ENCODE measurements at places on chromosomes 11 and 22.

- DNase-seq = no peak
Measured at GRCh38 chr22:36762687-36763260, 13.1 kb downstream of the IFT27 start.

DNA sequence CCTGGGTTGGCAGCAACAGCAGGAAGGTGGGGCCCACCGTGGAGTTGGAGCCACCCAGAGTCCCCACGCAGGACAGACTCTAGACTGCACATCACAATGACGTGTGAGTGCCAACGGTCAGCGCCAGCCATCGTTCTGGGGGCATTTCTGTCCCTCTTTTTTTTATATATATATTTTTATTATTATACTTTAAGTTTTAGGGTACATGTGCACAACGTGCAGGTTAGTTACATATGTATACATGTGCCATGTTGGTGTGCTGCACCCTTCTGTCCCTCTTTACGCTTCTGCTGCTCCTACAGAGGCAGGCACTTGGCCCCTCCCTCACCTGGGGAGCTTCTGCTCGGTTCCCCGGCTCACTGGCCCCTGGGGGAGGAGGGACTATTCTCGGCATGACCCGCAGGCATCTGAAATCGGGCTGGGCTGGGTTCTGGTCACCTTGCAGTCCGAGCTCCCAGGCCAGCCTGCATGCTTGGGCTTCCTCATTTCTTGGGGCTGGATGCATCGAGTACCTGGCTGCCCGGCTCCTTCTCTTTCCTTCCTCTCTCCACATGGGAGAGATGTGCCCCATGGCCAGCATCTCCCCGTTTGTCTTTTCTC, 787.4 kb downstream of the TBC1D22A start:
- DNase-seq = no peak

- DNase-seq = no peak
Measured at GRCh38 chr11:10478066-10478465, 23.0 kb downstream of the AMPD3 start.

DNA sequence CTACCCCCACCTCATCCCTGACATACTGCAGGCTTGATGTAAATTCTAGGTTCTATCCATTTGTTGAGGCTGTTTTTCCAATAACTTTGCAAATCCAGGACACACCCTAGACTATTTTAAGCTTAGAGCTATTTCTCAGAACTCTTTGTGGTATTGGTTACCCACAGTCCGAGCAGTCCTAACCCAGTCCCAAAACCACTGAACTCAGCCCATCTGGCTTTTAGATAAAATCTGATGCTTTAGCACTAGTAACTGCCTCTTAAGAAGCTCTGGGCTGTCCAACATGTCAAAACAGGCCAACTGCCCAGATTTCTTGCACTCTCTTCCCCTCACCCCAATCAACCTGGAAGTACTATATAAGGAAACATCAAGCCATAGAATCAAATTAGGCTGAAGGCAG, 344.4 kb upstream of the CADM1 start:
- DNase-seq = no peak

- DNase-seq = no peak
Measured at GRCh38 chr11:96043291-96043690, 119.4 kb upstream of the MTMR2 start.

- no peak for DNase-seq
Measured at GRCh38 chr11:129416080-129416820, 40.6 kb downstream of the BARX2 start.

GRCh38 chr22:17808693-17809403, 34.6 kb upstream of the BID start:
- DNase-seq = no peak

DNA sequence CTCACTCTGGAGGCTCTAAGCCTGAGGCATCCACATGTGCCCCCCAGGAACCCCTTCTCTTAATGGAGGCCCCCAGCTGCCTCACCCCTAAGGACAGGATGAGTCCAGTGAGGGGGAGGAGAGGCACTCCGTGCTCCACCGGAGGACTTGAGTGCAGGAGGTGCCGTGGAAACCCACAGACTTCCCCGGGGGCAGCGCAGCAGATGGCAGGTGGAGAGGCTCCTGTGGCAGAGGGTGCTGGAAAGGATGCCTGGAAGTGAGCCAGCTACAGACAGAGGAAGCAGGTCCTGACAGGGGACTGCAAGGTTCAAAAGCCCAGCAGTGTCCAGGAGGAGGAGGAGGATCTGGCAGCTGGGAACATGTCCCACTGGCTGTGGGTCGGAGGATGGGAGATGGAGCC, 1384.0 kb downstream of the TBC1D22A start:
- no peak for DNase-seq

GRCh38 chr11:86644291-86644690, 28.1 kb downstream of the ME3 start:
- no peak for DNase-seq

DNA sequence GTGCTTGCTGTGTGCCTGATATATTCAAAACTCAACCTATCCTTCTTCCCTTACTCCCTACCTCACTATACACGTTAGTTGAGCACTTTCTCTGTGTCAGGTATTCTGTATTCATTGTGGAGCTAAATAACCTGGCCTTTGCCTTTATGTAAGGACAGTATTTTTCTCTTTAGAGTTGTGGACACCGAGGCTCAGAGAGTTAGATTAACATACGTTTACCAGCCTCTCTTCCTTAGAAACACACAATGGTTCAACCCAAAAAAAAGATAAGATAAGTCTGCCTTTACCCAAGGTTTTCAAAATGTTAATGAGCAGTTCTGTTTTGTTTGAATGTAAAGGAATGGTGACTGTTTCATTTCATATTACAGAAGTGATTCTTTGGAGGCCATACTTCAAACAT, 45.0 kb downstream of the CBL start:
- no peak for DNase-seq

DNA sequence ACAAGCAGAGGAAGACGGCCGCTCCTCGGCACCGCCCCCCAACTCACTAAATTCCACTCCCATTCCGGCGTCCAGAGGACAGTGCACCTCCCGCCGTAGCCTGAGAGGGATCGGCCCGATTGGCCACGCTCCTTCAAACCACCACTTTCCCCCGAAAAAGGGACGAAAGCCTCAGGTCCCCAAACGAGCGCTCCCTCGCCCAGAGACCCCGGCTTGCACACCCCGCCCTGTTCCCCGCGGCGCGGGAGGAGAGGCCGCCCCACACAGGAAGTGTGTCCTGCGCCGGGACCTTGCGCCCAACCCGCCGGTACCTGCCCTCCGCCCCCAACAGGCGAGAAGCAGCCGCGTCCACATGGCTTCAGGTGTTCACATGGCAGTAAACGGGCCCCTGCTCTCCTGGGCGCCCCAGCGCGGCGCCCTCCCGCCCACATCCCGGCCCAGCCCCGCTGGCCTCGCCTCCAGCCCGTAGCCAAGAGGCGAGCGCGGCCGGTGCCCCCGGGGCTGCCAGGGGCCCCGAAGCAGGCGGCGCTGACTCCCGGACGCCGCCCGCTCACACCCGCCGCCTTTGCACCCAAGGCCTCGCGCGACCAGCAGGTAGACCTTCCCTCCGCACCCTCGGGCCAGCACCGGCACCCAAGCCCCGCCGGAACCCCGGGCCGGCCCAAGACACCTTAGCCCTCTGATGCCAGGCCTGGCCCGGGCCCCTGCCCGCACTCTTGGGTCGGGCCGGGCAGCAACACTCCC, 849 bp downstream of the TCF20 start:
- peak; percentile 87 for DNase-seq

- DNase-seq = no peak
Measured at GRCh38 chr22:28830441-28830840, 30.1 kb upstream of the XBP1 start.

GRCh38 chr11:80613655-80614054, 1172.8 kb upstream of the TENM4 start:
- DNase-seq = no peak

DNA sequence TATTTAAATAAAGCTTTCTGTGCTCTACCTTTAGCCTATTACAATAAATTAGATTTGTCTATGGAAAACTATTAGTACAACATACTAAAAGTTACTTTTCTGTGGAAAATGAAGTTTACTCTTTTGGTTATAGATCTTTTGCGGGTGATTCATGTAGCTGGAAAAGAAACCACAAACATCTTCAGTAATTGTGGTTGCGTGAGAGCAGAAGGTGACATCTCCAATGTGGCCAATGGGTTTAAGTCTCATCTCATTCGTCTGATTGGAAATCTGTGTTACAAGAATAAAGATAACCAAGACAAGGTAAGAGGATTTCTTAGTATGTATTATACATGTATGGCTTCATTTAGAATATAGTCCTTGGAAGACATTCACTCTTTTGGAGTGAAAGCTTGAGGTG, 68.6 kb downstream of the ATXN10 start:
- no peak for DNase-seq

GRCh38 chr11:111814106-111814505, 47.9 kb upstream of the PPP2R1B start:
- no peak for DNase-seq

DNA sequence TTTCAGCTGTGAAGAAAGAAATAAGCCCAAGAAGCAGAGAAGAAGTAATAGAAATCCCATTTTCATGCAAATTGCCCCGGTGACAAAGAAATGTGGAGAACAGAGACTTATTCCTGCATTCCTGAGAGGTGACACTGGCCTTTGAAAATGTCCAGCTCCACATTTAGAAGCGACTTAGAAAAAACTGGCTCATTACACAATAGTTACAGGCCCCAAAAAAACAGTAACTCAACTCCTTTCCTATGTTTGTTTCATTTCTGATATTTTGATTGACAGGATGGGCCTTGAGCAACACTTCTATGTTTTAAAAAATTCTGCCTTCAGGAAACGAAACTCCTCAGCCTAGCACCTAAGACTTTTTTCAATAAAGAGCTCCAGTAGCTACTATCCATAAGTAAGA, 726.9 kb upstream of the TENM4 start:
- no peak for DNase-seq

DNA sequence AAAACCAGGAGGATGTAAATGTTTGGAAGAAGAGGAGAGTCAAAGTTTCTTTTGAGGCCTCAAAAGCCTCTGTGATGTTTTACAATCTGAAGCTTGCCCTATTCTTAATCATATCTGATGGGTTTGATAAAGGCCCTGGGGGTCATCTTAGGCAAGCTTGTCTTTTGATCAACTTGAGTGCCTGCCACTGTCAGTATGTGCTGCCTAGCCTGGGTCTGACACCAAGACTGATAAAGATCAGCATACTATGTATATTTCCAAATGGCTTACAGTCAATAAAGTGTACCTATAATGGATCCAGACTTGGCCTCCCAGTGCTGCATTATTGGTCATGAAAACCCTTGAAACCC, 12.7 kb downstream of the EHF start:
- DNase-seq = no peak

DNA sequence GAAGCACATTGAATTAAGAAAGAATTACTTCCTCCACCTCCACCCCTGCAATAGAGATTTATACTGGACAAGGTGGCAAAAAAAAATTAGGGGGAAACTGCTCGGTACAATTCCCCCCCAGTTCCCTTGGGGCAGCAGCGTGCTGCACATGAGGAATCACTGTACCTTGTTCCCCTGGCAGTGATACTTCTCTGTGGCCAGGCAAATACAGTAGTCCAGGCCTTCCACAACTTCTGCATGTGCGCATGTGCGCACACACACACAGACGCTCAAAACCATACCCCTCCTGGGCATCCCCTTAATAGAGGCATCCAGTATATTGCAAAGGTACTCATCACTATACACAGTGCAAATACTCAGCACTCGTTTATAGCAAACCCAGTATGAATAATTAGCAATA, 68.9 kb downstream of the ARFGAP2 start:
- peak; percentile 11 for DNase-seq

DNA sequence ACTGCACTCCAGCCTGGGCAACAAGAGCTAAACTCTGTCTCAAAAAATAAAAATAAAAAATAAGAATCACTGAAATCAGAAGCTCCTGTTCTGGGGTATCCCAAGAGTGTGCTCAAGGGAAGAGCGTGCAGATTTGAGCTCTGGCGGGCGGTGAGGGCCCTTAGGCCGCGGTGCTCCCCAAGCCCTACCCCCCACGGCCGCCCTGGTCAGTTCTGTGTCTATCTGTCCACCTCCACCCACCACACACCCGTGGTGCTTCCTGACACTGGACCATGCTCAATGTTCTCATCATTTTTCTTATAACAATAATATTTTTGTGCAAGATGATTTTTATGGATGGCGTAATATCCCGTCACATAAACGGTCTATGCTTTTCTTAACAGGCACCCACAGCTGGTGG, 71.1 kb downstream of the RTL6 start:
- DNase-seq = no peak

GRCh38 chr22:44179196-44179988, 1.3 kb upstream of the PARVG start:
- DNase-seq = no peak

DNA sequence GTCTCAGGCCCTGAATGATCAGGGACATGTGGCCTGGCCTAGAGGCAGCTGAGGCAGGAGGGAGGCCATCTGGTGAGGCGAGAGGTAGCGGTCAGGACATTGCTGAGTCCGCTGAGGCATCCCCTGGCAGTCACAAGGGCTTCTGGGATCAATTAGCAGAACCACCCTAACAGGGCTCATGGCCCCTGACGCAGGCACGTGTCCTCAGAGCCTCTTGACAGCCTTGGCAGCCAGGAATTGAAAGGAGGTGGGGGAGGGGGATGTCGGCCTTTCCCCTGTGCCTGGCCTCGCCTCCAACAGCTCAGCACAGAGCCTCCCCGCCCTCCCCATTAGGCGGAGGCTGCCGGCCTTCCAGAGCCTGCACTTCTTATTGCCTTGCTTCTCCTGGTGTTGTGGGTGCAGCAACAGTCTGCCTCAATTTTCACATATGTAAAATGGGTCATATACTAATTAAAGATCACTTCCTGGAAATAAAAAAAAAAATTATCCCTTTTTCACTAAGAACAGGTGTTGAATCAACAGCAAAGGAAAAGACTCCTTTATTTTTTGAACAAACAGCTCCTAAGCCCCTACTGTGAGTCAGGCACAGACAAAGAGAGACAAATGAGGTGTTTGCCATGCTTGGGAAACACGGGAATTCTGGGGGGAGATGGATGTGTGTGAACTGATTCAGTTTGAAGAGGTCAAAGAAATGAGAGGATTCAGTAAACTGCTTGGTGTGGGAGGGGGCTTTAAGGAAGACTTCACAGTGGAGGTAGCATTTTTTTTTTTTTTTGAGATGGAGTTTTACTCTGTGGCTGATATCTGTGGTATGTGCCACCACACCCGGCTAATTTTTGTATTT, 55.3 kb downstream of the NFAM1 start:
- DNase-seq = peak; percentile 38

- no peak for DNase-seq
Measured at GRCh38 chr11:67438158-67438902, 848 bp upstream of the PTPRCAP start.

- peak; percentile 22 for DNase-seq
Measured at GRCh38 chr11:62958547-62959421, 26.0 kb downstream of the SLC22A6 start.

GRCh38 chr11:104965735-104966134, 2.6 kb downstream of the CASP4 start:
- DNase-seq = no peak

GRCh38 chr11:104541701-104542100, 356.6 kb downstream of the CASP12 start:
- no peak for DNase-seq
